Activated naive CD4-positive, alpha-beta T cell treated with anti-CD3 and anti-CD28 coated beads, Interleukin-2, amount 10 ng/mL, durations not matched to agents 5 hours and 36 hours (primary cell): ENCODE measurements at places on chromosomes 2 and 18. TPM values are rescaled to one million over a fixed set of nuclear protein-coding genes. Genes with fewer than 3 reads are reported as not detected.

CNGA3 gene
- total RNA-seq = not detected

SULT1C4 gene
- not detected for total RNA-seq

NTSR2 gene
- total RNA-seq = not detected

RGPD6 gene
- total RNA-seq = 2.6 TPM

FZD7 gene
- total RNA-seq = 0.93 TPM

LAMA1 gene
- total RNA-seq = not detected

CFAP65 gene
- not detected for total RNA-seq
